Common myeloid progenitor, CD34-positive (primary cell): ENCODE measurements at places on chromosomes 4 and X.
A peak's percentile ranks its signal among the peaks of the same experiment; 100 is the strongest.

DNA sequence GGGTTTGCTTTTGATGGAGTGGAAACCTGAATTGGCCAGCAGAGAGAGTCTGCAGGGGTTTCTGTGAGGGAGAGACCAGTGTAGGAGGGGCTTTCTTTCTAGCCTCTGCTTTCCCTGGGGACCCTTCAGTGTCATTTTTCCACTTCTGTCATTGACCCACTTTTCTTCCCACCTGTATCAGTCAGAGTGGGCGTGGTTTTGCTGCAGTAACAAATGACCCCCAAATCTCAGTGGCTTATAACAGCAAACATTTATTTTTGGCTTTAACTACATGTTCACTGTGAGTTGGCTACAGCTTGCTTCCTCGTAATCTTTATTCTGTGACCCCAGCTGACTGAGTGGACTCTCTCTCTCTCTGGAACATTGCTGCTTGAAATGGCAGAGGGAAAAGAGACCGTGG lies 25.6 kb upstream of the PTTG2 start:
- DNase-seq, result no peak

DNA sequence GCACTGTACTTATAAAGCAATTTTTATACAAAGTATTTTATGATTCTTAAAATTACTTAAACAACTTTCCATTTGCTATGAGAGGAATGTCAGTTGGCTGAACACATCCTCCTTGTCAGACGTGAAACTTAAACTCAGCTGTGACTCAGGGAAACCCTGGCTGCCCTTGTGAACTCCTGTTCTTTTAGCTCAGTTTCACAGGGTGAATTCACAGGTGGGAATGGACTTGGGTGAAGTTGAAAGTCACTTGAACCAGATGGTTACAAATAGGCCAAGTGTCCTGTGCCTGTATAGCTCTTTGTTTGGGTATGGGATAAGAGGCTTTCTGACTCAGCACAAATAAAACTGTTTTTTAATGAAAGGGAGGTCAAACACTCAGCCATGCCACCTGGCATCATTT lies 67.4 kb upstream of the FAM47B start:
- DNase-seq, result no peak

- no peak for DNase-seq
Observed at GRCh38 chr4:26369581-26369980, 48.8 kb downstream of the RBPJ start.

GRCh38 chr4:80073473-80074008 lies 512 bp upstream of the ANTXR2 start:
- no peak for DNase-seq

- no peak for DNase-seq
Observed at GRCh38 chrX:96538104-96538725, 146.4 kb upstream of the DIAPH2 start.

DNA sequence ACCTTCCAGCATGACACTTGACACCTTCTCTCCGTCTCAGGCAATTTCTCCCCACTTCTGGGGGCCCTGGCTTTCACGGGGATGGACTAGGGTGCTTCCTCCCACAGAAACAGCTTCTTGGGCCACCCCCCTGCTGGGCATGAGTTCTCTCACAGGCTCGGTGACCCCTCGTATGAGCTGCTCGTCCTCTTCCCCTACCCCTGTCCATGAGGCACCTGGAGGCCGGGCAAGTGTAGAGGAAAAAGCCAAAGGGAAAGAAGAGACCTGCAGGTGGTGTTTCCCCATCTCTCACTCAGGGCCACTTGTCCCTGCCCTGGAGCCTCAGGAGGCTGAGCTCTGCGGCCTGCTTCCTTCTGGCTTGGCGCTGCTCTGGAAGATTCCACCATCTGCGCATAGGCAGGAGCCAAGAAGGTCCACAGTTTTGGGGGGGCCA lies 1.9 kb upstream of the RGS12 start:
- DNase-seq, result no peak

DNA sequence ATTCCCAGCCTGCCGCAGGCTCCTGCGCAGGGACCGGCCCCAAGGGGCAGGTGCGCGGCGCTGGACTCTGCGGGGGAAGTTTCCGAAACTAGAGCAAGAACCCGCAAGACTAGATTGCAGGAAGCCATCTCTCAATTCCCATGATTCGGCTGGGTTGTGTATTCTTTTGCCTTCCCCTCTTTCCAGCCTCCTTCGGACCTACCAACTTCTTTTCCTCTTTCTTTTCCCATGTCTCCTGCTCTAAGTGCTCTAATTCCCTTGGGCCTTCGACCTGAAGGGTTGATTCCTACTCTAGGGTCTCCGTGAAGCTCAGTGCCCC lies 645 bp upstream of the OPHN1 start:
- no peak for DNase-seq

- no peak for DNase-seq
Observed at GRCh38 chr4:82643994-82644733, 82.4 kb upstream of the TMEM150C start.

GRCh38 chrX:16528620-16529019 lies 121.3 kb upstream of the S100G start:
- DNase-seq, result no peak

GRCh38 chrX:118550792-118551191 lies 55.2 kb downstream of the DOCK11 start:
- DNase-seq, result no peak

DNA sequence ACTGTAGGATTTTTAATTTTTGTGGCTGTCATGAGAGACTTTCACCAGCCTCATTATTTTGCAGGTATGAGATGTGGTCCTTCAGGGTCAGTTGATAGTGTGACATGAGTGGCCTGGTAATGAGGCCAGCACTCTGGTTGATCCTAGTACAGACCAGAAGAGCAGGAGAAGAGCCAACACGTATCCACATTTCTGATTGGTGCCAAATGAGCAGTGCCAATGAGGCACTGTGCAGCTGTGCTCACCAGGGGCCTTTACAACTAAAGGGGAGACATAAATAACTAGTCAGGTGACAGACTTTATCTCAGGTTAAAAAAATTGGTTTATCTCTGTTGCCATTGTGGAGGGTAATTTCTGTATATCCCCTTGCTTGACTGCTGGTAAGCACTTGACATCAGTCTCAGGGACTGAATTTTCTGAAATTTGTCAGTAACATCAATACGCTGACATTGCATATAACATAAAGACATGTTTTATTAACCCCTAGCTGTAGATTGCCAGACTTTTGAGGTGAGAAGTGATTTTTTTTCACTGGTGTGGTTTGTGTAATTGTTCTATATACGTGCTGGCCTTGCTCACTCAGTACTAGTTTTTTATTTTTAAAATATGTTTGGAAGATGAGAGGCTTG lies 101.2 kb downstream of the AFF1 start:
- DNase-seq, result no peak

DNA sequence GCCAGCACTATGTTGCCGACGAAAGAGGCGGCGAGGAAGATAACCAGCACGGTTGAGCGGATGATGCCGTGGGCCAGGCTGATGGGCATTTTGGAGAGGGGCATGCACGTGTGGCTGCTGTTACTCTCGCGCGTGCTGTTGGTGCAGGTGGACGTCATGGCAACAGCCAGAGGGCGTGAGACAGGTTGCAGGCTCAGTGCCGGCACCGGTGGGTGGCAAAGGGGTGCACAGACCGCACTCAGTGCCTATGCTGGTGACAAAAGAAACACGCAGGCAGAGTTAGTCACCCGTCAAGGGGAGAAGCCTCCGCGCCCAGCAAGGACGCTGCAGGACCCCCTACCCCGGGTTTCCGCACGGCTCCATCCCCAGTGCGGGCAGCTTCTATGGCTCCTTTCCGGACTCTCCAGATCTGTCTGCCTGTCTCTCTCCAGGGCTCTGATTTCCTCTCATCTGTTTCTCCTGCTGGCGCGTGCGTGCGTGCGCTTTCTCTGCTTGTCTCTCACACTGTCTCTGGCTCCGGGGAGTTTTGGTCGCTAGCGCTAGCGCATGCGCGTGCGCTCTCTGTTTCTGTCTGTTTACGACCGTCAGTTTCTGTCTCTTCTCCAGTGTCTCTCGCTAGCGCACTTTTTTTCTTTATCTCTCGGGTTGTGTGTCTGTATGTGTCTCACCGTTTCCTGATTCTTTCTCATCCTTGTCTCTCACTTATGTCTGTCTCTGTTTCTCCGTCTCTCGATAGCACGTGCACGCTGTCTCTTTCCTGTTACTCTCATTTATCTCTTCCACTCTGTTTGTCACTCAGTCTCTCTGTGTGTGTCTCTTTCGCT lies 2.1 kb downstream of the GPR101 start:
- peak; percentile 18 for DNase-seq

DNA sequence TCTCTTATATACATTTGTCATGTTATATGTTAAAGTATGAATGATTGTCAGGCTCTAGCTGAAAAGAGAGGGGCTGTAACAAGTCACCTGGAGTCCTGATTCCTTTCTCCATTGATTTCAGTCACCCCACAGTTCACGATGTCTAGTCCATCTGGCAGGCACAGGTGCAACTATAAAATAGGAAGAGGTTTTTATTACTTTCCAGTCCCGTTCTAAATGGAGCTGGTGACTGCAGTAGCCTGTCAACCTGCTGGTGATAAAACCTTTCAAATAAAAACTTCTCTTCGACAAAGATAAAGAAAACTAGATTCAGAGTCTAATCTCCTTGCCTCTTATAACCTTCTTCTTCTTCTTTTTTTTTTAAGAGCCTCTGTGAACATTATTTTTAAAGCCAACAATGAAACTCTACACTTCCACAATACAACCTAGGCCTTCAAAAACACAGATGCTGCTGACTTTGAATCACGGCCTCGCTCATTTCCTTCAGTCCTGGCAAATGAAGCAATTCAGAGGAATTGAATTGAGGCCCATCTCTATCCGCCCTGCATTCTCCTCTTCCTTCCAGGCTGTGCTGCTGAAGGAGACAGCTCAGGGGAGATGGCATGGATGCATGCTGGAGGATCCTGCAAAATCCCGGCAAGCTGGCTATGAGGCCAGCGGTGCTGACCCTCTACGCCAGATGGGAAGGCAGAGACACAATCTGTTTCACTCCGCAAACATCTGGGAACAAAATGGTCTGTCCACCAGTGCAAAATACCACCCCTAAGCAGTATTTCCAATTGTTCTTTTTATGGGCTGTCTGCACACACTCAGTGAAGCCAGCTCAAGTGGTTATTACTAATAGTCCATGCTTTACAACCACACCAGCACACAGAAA lies 27.3 kb upstream of the CDKN2AIP start:
- no peak for DNase-seq

GRCh38 chr4:180557348-180557747 lies 1685.9 kb upstream of the TENM3 start:
- DNase-seq, result no peak

- DNase-seq, result no peak
Observed at GRCh38 chrX:72120837-72121236, 10.9 kb downstream of the RTL5 start.
